ENCODE measurements at places on chromosomes 1 and 21.

GRCh38 chr1:94599095-94599813, 57.7 kb upstream of the F3 start:
- DNase-seq = no peak

GRCh38 chr1:92310185-92310597, 11.3 kb downstream of the RPAP2 start:
- DNase-seq = peak; percentile 19

DNA sequence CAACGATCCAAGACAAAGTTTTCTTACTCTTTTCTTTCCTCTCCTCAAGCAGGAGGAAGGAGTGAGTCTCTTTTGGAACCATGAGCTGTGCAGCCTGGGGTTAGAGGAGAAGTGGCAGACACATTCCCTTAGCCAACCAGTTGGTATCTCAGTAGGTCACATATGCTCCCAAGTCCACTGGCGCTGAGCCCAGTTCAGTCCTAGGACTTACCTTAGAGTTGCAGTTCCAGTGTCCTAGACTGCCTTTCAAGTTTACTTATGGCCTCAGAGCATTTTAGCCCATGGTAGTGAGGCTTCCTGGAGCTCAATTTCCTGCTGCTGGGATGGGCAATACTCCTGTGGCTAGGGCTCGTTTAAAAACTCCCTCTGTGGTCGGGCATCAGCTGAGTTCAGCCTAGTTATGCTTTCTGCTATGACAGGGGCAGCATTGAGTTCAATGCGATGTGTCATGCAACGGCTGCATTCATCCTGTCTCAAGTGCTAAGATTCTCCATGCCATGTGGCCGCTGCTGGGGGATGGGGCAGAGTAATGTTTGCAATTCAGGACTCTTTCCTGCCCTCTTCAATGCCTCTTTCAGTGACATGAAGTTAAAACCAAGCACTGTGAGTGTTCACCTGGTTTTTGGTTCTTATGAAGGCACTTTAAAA, 103.8 kb downstream of the LRRC7 start:
- DNase-seq = peak; percentile 13

- no peak for DNase-seq
These were observed 15.6 kb downstream of the PODN start for GRCh38 chr1:53077599-53077965.

DNA sequence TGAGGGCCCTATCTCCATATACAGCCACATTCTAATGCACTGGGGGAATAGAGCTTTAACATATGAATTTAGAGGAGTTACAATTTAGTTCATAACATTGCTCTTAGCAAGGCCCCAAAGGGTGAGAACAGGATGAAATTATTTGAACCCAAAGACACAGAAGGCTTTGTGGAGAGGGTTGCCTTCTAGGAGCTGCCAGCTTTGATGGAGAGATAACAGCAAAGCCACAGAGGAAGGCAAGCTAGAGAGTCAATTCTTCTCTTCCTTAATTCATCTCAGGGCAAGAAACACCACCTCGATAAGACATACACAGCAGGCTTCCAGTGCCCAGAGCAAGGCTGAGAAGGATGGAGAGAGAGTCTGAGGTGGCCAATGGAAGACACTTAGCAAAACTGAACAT, 94.8 kb upstream of the TMPRSS15 start:
- DNase-seq = no peak

- DNase-seq = no peak
These were observed 55.8 kb downstream of the OBSCN start for GRCh38 chr1:228263636-228264035.

- no peak for DNase-seq
These were observed 35.3 kb downstream of the OLFML2B start for GRCh38 chr1:161988413-161988812.

DNA sequence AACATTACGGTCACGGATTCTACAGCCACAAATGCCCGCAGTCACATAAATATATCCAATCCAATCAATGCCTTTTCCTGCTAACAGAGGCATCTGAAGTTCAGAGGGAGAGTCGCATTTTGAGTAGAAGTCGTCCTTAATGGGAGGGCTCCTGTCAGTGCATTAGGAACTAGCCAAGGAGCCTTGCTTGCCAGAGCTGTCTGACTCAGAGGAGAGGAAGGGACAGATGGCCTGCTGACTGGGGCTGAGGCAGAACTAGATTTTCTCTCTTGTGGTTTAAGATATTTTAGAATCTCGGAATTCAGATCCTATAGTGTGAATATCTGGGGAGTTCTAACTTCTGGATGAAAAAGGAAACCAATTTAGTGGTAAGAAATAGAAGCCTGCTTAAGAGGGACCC, 10.6 kb downstream of the XKR8 start:
- peak; percentile 84 for DNase-seq

GRCh38 chr1:8241417-8242014, 76.4 kb upstream of the SLC45A1 start:
- DNase-seq = no peak

- DNase-seq = no peak
These were observed 81.5 kb downstream of the BEND5 start for GRCh38 chr1:48695161-48695560.

GRCh38 chr1:7363450-7363849, 407.6 kb upstream of the VAMP3 start:
- no peak for DNase-seq

GRCh38 chr1:24724345-24725208, 20.7 kb upstream of the CLIC4 start:
- peak; percentile 94 for DNase-seq

- no peak for DNase-seq
These were observed 89.2 kb downstream of the ADARB1 start for GRCh38 chr21:45163413-45164123.

GRCh38 chr1:14421977-14422609, 176.4 kb upstream of the KAZN start:
- no peak for DNase-seq

DNA sequence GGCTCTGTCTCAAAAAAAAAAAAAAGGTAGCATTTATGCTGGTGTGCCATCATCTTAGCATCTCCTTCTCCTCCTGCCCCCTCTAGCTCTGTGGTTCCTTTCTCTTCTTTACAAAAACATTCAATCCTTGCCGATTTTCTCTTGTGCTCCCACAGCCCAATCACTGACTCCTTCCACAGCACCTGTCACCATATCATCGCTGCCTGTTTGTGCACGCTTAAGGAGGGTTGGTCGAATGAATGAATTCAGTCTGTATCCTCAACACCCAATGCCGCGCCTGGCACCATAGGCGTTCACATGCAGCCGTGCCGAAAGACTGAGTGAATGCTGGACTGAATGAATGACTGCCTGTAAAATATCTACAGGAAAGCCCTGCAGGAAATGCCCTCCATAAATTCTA, 7.9 kb downstream of the RNU5D-1 start:
- DNase-seq = no peak

GRCh38 chr1:99550198-99550597, 95.7 kb upstream of the PALMD start:
- no peak for DNase-seq

DNA sequence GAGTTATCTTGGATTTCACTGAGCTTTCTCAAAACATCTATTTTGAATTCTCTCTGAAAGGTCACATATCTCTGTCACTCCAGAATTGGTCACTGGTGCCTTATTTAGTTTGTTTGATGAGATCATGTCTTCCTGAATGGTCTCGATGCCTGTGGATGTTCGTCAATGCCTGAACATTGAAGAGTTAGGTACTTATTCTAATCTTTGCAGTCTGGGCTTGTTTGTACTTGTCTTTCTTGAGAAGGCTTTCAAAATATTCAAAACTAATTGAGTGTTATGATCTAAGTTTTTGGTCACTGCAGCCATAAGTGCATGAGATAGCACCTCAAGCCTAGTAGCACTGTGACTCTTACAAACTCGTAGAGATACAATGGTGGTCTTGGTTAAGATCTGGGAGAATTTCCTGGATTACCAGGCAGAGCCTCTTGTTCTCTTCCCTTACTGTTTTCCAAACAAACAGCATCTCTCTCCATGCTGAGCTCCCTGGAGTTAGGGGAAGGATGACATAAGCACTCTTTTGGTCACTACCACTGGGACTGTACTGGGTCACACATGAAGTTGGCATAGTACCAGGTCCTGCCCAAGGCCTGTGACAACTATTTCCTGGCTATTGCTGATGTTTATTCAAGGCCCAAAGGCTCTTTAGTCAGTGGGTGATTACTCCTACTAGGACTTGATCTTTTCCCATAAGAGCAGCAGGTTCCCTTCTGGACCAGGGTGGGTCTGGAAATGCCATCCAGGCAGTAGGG, 25.6 kb downstream of the SLC22A15 start:
- peak; percentile 16 for DNase-seq

GRCh38 chr1:220878191-220879075, 810 bp upstream of the HLX start:
- no peak for DNase-seq

GRCh38 chr1:43582162-43582566, 51.5 kb downstream of the PTPRF start:
- DNase-seq = peak; percentile 94

DNA sequence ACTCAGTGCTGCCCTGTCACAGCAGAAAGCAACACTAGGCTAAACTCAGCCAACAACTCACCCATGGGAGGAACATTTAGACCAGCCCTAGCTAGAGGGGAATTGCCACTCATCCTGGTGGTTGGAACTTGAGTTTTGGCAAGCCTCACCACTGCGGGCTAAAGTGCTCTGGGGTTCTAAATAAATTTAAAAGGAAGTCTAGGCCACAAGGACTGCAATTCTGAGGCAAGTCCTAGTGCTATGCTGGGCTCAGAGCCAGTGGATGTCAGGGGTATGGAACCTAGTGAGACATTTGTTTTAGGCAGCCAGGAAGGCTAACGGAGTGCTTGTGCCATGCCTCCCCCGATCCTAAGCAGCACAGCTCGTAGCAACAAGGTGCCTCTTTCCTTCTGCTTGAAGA, 78.0 kb downstream of the RGS13 start:
- peak; percentile 3 for DNase-seq

- no peak for DNase-seq
These were observed 25.2 kb downstream of the CLDN14 start for GRCh38 chr21:36454706-36455105.

GRCh38 chr1:81800695-81801650, at the start of gene ADGRL2:
TSS of gene ADGRL2 (plus strand) at chr1:81800934. CDS start at chr1:81836985, 36,051 bp downstream.
- DNase-seq = peak; percentile 81

DNA sequence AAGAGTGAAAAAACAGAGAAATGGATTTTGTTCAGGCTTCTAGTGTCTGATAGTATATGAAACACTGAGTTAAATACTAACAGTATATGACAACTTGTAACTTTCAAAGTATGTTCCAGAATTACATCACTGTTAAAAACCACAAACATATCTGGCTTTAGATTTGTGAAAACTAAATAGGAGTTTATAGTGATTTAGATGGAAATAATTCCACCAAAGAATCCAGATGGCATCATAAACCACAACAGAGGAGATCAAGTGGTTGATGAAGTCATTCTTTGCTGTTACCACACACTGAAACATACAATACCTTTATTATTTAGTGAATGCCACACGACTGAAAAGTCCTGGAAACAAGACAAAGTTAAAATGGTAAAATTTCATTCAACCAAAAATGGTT, 37.2 kb downstream of the ALG14 start:
- peak; percentile 91 for DNase-seq

- DNase-seq = no peak
These were observed 201.2 kb downstream of the HMCN1 start for GRCh38 chr1:185935360-185935759.

DNA sequence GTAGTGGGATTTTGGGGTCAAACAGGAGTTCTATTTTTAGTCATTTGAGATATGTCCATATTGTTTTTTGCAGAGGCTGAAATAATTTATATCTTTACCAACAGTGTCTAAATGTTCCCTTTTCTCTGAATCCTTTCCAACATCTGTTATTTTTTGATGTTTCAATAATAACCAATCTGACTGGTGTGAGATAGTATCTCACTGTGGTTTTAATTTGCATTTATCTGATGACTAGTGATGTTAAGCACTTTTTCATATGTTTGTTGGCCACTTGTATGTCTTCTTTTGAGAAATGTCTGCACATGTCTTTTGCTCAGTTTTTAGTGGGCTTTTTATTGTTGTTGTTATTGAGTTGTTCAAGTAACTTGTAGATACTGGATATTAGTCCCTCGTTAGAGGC, 1325.0 kb downstream of the BRINP3 start:
- no peak for DNase-seq

DNA sequence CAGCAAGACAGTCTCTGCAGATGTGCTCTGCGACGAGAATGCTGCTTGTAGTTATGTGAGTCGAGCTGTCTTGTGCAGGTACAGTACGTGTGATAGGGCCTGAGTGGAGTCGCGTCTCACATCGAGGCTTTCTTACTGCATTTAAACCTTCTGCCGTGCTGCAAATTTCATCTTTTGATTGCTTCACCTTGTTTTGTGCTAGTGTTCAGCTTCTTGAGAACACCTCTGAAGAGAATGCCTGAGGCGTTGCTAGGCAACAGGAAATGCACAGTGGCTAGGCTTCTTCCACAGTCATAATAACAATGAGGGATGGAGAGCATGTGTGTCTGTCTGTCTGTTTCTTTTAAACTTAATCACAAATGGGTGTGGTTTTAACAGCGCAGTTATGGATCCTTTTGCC, 52.9 kb downstream of the MRPS6 start:
- peak; percentile 18 for DNase-seq

- DNase-seq = no peak
These were observed 63.4 kb downstream of the LYPLAL1 start for GRCh38 chr1:219236933-219237610.

DNA sequence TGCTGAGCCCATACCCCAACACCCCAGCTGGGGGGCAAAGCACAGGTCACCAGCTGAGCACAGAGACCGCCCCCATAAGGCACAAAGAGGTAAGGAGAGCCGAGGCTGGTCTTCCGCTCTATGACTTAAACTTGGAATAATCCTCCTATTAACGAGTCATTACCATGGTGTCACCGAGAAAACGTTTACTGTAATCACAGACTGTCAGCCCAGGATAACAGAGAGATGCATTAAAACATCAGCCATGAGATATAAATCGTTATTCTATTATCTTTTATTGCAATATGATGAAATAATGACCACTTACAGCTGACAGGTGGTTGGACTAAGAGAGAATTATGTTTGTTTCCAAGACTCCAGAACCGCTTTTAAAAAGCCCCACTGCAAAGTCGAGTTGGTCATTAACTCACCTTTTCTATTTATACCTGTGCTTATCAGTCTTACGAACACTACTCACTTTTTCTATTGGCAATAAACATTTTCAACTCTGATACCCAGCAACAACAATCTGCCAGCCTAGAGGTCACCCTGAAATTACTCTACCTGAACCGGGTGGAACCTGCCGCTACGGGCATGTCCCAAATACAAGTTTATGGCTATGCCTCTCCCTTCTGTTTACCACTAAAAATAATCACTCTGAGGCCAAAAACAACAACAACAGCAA, 21.5 kb downstream of the NPHP4 start:
- DNase-seq = no peak

DNA sequence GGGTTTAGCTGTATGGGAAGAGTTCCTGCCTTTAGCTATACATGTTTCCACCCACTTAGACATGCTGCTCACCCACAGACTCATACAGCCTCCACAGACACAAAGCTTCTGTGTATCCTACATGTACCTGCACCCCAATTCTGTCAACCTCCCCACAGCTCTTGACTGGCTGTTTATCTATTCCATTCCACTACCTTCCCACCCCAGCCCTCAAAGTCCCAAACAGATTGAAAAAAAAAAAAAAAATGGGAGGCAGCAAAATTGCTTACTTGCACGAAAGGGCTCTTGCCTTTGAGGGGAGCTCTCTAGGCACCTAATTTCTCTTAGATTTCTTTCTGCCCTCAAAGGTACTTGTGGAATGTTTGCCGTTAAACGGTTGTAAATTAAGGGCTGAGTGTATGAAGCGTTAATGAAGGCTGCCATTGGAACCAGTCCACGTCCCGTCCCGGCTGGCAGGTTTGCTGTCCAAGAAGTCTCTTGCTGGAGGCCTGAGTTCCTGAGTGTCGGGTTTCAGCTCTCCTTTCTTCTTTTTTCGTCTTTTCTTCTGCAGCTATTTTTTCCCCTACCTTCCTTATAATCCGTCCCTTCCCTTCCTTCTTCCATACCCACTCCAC, 43.6 kb downstream of the PBX1 start:
- DNase-seq = peak; percentile 63
